T follicular helper cell (primary cell): ENCODE measurements at places on chromosomes 11 and 22.

DNA sequence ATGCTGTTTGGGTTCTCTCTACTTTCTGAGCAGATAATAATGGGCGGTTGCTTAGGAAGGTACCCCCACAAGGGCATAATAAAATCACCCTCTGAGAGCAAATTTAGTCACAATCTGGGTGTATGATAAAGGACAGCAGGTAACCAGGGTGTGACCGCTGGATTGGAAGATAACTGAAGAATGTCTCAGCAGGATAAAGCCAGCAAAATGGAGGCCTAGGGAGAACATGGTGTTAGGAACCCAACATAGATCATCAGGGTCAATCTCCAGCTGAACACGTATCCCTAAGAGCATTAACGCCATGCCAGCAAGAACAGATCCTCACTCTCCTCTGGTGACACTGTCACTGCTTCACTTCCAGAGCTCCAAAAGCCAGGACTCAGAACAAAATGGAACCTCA, 64.5 kb upstream of the SCUBE2 start:
- DNase-seq: no peak

DNA sequence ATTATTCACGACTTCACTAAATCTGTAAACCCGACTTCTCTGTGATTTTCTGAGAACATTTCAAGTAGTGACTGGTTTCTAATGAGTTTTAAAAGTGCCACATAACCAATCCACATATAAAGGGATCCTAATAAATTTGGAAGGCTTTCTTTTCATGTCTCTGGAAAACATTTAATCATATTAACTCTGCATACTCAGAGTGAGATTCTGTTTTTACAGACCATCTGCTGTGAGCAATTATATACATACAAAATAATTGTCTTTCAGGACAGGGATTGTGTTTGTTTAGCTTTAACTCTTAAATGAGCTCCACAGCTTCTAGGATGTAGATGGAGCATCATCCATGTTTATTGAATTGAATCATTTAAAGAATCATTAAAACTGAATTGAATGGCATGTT, 65.1 kb downstream of the PRMT3 start:
- DNase-seq: no peak

DNA sequence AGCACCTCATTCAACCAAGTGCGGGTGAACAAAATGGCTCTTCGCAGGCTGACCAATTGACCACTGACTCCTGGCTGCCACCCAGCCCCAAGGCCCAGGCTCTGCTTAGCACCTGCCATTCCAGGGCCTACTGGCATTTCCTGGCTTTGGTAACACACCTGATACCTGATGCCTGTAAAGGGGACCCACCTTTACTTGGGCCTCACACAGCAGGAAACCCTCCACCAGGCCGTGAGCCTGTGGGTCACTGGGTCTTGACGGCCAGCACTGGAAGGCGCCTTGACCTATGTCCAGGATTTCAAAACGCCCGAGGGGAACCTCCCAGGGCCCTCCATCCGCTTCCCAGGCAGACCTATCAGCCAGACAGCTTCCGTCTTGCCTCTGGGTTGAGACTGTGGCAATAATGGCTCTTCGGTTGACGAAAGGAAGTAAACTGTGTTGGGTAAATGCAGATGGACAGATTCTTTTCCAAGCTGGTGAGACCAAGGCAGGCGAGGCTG, 16.8 kb upstream of the TMEM184B start:
- no peak for DNase-seq

GRCh38 chr11:19979519-19979845, 180.8 kb downstream of the DBX1 start:
- DNase-seq: no peak

- DNase-seq: no peak
These were observed 4.9 kb downstream of the MS4A15 start for GRCh38 chr11:60761436-60762190.

- DNase-seq: no peak
These were observed 15.7 kb downstream of the SLN start for GRCh38 chr11:107696140-107696539.

DNA sequence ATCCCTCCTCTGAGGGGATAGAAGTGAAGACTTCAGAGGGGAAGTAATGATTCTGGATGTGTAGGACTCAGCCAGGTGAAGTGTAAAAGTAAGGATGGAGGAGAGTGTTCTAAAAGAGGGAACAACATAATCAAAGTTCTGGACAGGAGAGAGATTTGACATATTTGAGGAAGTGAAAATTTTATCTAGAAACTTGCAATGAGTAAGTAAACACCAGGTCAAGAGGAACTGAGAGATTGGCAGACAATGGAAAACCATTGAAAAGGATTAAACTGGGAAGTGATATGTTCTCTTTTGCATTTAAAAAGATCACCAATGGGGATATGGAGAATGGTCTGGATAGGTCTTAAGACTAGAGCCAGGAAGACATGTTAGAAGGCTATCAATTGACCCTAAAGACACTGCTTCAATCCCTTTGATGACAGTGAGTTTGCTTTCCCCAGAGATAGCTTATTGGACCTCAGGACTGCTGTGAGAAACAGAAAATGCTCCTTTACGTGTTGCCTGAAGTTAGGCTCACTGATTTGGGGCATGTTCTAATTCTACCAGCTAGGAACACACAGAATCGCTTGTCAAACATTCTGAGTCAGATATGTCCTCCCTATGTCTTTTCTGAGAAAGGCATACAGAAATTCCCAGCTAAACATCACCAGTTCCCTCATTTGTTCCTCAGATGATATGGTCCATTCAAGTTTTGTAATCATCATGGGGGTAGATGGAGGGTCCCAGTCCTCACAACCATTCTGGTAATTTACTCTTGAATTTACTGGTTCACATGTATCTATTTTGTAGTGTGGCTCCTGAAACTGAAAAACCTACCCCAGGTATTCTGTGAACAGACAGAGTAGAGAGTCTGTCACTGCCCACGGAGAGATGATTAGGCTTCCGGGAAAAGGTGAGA, 144.9 kb downstream of the MAML2 start:
- DNase-seq: no peak

DNA sequence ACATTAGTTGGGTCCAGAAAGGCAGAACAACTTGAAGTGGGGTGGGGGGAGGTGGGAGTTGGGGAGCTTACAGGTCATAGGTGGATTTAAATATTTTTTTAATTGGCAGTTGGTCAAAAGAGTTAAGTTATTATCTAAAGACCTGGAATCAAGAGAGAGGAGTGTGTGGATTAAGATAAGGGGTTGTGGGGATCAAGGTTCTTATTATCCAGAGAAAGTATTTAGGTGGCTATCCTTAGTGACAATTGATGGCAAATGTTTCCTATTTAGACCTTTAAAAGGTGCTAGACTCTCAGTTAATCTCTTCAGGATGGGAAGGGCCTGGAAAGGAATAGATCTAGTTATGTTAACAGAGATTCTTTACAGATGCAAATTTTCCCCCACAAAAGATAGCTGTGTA, 120.7 kb upstream of the OR9Q1 start:
- no peak for DNase-seq

DNA sequence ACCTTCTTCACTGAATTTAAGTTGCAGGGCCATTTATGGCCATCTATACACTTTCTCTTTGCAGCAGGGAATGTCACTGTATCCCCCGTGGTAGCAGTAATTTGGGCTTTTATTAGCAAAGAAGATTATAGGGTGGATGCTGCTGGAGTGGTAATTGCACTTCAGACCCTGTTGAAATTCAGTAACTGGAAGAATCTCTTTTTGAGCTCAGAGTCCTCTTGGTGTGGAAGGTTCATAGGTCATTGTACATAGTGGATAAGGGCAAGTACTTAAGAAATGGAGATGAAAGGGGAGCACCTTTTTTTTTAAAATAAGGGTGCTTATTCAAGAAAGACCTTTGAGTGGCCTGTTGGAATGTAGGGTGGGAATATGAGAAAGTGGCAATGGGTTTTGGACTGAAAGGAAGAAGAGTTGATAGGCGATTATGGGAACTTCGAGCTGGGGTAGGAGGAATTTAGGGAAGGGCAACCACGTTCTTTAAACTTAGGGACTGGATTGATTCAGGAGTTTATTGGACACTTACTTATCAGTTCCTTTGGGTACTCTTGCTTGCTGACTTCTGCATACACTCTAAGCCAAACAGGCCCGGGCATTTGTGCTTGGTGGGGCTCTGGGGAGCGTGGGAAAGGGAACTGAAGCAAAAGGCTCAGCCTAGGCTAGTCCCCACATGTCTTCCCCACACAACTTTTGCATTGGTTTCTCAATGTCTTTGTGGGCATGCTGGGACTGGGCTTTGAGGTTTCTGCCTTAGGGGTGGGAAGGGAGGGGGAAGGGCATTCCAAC, 26.5 kb downstream of the CTNND1 start:
- no peak for DNase-seq

DNA sequence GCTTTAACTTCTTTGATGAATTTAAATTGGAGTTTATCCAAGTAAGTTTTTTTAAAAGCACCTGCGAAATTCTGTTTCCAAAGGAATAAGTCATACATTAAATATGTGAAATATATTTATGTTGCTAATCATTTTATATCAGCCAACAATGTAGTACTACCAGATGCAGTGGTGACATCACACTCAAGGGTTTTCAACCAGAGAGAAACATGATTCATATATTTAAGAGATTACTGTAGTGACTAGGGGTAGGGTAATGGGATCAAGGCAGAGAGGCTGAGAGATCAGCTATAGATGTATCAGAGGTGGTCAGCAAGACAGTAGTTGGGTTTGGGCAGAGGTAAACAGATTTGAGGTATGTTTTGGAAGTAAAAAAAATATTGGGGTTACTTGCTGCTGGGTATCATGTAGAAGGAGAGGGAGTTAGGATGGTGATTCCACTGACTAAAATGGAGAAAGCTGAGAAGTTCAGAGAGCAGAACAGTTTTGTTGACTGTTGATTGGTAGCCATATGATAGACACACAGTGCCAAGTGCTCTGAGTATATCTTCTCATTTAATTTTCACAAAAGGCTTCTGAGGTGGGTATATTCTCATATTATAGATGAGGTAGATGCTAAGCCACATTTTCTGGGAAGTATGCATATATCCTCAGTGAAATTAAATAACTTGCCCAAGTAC, 39.4 kb downstream of the CEP57 start:
- no peak for DNase-seq

DNA sequence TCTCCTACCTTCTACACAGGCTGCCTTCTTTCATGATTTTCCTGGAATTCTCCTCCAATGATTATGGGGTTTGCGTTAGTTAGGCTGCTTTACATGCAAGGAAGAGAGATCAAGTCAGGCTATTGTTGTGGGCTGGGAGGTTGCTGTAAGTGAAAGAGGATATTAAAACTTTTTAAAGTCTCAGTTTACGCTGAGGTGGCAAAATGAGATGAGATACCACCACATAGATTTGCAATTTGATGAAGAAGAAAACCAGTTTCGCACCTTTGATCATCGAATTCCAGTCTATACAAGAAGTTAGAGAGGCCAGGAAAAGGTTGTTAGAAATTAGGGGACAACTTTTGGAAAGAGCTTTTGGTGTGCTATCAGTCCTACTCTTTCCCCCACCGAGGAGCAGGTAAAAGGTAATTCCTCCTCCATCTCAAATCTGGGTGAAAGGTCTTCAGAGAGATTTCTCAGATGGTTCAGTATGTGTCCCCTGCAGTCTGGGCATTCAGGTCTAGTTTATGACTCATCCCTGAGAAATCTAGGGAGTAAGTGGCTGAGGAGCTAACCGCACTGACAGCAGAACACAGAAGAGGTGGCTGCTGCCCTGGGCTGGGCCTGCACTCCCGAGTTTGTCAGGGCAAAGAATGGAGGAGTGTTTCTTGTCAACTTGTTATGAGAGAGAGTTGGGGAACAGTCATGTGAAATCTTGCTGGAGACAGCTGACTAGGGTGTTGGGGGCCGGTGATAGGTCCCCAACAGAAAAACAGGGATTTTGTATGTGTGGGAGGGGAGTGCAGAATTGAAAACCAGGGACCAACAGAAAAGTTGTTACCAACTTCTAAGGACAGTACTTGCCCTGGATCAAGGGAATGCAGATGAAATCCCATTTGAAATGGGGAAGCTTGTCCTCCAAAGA, 34.7 kb downstream of the CCDC83 start:
- DNase-seq: no peak

DNA sequence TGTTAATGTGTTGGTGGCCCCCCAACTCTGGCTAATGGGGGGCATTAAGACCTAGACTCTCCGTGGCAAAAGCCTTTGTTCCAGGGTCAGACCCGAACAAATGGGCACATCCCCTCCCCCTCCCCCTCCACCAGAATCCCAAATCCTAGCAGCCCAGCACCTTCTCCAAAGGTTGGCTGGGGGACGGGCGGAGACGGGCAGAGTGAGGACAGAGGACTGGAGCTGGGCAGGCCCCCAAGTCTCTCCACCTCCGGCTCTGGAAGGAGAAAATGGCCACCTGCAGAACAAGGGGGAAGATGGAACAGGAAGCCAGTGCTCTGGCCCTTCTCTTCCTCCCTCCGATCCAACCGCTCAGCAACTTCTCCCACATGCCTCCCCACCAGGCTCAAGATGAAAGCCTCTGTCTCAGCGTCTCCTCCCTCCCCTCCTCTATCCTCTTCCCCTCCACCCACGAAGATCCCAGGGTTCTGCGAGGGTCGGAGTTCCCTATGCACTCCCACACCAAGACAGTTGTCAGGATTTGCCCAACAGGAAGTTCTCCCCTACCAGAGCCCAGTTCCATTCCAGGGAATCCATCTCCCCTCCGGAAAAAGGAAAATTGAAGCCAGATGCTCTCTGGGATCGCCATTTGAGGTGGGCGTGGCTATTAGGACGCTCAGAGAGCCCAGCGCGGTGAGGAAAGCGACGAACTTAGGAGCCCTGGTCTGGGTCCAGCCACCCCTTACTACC, 20.1 kb downstream of the ADA2 start:
- DNase-seq: no peak

DNA sequence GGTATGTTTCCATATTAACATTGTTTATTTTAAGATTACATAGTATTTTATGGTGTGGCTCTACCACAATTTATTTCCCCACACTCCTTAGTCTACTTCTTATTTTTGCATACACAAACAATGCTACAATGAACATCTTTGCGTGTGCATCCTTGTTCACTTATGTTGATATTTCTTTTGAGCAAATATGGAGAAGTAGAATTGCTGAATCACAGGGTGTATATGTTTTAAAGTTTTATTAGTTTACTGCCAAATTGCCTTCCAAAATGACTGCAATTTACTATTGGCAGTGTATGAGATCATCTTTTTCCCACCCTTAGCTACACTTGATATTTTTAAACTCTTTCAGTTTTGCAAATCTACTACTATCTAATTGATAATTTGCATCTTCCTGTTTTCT, 38.7 kb upstream of the FAR1 start:
- no peak for DNase-seq

DNA sequence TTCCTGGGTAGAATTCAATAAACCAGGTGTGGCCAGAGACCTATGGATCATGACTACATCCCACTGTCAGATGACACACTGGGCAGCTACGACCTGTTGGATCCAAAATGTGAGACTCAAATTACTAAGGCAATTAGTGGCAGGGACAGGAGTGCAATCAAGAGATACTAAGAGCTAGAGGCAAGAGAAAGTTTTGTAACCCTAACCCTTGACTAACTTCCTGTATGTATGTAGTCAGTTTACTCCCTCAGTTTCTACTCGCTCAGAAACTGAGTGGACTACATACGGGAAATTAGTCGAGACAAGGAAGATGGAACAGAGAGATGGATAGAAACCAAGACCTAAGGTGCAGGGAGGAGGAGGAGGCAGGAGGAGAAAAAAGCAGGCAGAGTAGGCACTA, 2.7 kb downstream of the CYB5R2 start:
- no peak for DNase-seq
